Right renal cortex interstitium (tissue), 3 donors: ENCODE measurements at places on chromosomes 12 and 14. TPM values are rescaled to one million over a fixed set of nuclear protein-coding genes. Genes with fewer than 3 reads are reported as not detected.

Gene ZNF384
- polyA plus RNA-seq, result 73.2 TPM

Gene FERMT2
- 189 TPM for polyA plus RNA-seq

Gene PALS1
- polyA plus RNA-seq, result 143 TPM

Gene TEX52
- polyA plus RNA-seq, result 0.35 TPM

DNA sequence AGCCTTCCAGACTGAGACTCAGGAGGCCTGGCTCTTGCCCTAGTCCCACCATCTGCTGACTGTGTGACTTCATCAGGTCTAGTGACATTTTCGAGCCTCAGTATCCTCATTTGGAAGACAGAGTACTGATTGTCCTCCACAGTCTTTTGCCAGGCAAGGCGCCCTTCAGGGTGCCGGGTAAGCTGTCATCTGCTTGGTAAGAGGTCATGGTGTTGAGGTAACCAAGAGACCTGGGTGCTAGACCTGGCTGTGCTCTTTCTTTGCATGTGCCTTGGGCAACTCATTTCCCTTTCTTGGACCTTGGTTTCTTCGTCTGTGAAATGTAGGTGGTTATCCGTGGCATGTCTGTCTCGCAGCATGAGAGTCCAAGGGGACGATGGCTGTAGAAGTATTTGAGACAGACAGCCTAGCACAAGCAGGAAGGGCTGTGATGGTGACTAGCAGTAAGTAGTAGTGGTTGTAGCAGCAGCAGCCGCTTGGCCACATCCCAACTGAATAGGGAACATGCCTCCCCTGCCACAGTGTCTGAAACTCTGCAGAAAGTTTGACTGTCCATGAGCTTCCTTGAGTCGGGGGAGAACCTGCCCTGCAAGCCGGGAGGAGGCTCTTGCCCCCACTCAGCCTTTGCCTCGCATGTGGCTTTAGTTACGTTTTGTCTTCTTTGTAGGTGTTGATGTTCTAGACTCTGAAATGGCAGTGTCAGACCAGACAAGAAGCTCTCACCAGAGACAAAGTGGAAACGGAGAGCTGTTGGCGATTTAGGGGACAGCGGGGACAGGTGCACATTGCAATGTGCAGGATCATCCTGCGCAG, 40.3 kb downstream of the EVL start:
- DNase-seq, result no peak

GRCh38 chr12:16563504-16563903, 42.5 kb downstream of the LMO3 start:
- DNase-seq, result no peak

DNA sequence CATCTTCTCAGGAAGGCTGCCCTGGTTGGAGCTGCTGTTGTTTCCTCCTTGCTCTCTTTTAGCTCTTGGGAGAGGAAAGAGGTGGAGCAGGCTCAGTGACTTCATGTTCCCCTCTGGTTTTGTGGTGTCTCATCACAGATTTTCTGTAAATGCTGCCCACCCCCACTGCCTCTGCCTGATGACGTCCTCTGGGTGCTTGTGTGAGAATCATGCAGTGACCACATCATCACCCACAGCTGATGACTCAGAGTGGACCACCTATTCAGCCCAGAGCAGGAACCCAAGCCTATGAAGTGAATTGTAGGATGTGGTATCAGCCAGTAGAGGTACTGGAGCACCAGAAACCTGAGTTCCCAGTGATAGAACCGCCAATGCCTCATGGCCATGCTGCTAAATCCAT, at the start of gene GZMB:
GZMB (minus strand) TSS at position 33 of the 400 bp plus-strand sequence; CDS start at position 3, 30 bp downstream.
- no peak for DNase-seq

DNA sequence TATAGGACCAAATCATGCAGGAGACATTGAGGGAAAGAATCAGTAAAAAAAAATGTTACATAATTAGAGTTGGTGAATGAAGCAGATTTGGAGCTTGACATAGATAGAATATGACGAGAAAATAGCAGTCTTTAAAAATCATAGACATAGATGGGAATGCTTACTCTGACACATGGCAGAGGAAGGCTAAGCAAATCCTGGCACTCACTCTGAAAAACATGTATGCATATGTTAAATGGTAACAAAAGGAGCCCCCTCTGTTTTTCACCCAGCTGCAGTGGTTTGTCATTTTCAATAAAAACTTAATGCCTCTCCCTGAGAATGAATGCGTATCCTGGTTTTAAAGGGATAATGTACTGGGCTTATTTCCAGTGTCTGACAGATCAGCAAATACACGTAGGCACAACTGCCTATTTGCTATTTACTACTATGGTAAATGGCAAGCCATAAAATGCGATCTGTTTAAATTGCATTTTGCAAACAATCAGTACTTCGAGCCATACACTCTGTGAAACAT, 561.2 kb upstream of the SEL1L start:
- no peak for DNase-seq

DNA sequence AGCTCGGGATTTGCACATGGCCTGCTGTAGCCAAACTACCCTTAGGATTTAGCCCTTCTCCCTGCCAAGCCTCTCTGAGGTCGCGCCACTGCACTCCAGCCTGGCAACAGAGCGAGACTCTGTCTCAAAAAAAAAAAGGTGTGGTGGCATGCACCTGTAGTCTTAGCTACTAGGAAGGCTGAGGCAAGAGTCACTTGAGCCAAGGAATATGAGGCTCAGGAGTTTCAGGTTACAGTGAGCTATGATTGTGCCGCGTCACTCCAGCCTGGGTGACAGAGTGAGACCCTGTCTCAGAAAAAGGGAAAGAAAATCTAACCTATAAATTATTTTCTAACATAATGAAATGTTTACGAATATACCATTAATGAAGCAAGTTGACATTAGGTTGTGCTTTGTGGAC, 29.7 kb downstream of the ESRRB start:
- DNase-seq, result no peak

GRCh38 chr14:36426836-36427235, 93.2 kb downstream of the NKX2-1 start:
- DNase-seq, result no peak

- no peak for DNase-seq
These were observed 66.8 kb upstream of the CFL2 start for GRCh38 chr14:34781242-34781641.

GRCh38 chr12:78155546-78155945, 324.9 kb downstream of the NAV3 start:
- DNase-seq, result no peak

GRCh38 chr12:132263061-132263360, 66.4 kb downstream of the GALNT9 start:
- DNase-seq, result no peak

GRCh38 chr12:68245180-68246021, 8.0 kb downstream of the IL22 start:
- peak; percentile 32 for DNase-seq

- DNase-seq, result no peak
These were observed 245.4 kb upstream of the DIO3 start for GRCh38 chr14:101315802-101316296.

DNA sequence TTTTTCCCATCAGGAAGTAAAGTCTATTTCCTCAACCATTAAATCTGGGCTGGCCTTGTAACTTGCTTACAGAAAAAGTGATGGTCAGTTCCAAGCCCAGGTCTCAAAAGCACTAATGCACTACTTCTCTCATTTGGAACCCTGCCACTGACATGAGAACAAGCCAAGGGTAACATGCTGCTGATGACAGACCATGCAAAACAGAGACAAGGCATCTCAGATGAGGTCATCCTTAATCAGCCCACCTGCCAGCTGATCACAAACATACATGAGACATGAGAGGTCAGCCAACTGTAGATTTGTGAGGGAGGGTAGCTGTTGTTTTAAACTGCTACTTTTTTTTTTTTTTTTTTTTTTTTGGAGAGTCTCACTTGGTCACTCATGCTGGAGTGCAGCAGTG, 16.2 kb downstream of the TWF1 start:
- DNase-seq, result no peak
